ENCODE measurements at places on chromosomes 11 and 22.
A peak's percentile ranks its signal among the peaks of the same experiment; 100 is the strongest.

DNA sequence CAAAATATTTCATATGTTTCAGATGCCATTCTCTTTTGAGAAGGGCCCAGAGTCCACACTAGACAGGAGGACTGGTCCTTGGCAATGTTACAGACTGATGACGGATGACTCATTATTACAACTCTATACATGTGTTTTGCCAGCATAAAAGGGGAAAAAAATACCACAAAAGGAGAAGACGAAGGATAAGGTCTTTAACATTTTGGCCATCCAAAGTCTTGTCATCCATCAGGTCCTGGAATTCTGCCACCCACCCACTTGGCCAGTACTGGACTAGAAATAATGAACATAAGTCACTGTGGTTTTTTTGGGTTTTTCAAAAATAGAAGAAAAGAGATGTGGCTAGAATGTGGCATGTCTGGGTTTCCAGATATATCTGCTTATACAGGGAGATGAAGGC is 57.7 kb upstream of the BDNF start:
- no peak for DNase-seq

- DNase-seq = no peak
Measured at GRCh38 chr11:1640076-1640946, 10.7 kb downstream of the KRTAP5-5 start.

DNA sequence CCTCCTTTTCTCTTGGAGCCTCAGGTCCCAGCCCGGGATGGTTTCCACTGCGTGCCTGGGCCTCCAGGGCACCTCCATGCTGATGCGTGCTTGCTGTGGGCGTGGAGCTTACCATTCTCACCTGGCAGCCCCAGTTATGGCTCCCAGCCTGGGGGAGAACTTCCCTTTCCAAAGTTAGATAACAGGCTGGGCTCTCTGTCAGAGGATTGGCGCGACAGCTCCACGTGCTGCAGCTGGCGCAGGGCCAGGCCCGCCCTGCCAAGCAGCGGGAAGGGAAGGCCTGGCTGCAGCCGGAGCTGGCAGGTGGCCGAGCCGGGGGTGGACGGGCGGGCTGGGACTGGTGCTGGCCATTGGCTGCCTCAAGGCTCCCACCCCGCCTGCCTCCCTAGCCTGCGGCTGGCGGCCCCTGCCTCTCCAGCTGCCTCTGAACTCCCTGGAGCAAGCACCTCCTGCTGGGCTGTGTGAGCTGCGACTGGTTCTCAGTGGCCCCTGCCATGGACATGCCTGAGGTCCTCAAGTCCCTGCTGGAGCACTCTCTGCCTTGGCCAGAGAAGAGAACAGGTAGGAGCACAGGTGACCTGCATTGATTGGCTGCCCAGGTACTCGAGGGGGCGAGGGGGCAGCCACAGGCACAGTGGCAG is 14.6 kb upstream of the TEF start:
- DNase-seq = no peak

GRCh38 chr11:128282053-128282452 is 305.3 kb downstream of the ETS1 start:
- DNase-seq = no peak

- DNase-seq = no peak
Measured at GRCh38 chr11:57342702-57343101, 4.5 kb downstream of the P2RX3 start.

DNA sequence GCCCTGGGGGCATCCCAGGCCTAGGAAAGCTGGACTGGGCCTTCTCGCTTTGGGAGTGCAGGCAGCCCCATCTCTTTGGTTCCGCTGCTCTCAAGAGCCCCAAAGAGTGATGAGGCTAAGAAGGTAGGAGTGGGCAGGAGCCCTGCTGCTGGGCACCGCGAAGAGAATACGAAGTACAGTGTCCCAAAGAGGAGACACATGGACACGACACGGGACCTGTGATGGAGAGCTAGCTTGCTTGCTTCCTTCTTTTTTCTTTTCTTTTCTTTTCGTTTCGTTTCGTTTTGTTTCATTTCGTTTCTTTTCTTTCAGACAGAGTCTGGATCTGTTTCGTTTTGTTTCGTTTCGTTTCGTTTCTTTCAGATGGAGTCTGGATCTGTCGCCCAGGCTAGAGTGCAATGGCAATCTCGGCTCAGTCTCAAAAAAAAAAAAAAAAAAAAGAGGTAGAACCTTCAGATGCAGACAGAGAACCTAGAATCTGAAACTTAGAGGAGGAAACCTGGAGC is 10.6 kb downstream of the MGAT3 start:
- no peak for DNase-seq

DNA sequence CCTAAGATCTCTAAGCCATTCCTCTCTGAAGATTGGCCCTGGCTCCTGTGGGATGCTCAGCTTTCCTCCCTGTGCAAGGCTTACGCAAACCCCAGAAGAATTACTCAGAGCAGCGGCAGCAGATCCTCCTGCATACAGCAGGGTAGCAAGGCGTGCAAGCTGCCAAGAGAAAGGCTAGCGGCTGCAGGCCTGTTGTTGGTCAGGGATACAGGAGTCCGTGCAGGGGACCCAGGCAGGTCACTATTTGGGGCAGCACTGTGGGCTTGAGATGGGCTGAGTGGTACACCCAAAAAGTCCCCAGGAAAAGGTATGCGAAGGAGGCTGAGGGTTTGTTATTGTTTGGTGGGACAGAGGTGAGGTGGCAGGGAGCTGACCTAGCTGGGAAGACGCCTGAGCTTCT is 1.5 kb downstream of the GLB1L2 start:
- no peak for DNase-seq

DNA sequence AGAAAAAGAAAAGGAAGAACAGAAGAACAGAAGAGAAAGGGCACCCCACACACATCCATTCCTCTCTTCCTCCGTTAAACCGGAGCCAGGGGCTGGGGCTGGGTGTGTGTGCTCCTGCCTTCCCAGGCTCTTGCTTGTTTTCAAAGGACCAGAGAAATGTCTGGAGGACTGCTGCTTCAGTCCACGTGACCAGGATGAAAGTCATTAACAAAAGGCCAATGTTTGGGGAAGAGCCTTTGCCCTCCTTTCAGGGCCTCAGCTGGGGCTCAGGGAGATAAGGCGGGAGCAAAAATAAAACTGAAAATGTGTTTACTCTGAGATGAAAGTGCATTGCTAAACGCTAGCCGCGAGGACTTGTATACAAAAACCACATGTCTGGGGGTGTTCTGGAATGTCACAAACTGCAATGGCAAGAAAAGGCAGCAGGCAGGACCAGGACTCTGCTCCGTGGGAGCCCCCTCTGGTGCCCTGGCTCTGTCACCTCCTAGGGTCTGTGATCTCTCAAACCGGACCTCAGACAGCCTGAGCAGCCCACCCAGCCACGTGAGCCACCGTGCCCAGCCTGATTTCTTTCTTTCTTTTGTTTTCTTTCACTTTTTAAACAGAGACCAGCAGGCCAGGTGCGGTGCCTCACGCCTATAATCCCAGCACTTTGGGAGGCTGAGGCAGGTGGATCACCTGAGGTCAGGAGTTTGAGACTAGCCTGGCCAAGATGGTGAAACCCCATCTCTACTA is 31.6 kb upstream of the MYH9 start:
- DNase-seq = no peak

DNA sequence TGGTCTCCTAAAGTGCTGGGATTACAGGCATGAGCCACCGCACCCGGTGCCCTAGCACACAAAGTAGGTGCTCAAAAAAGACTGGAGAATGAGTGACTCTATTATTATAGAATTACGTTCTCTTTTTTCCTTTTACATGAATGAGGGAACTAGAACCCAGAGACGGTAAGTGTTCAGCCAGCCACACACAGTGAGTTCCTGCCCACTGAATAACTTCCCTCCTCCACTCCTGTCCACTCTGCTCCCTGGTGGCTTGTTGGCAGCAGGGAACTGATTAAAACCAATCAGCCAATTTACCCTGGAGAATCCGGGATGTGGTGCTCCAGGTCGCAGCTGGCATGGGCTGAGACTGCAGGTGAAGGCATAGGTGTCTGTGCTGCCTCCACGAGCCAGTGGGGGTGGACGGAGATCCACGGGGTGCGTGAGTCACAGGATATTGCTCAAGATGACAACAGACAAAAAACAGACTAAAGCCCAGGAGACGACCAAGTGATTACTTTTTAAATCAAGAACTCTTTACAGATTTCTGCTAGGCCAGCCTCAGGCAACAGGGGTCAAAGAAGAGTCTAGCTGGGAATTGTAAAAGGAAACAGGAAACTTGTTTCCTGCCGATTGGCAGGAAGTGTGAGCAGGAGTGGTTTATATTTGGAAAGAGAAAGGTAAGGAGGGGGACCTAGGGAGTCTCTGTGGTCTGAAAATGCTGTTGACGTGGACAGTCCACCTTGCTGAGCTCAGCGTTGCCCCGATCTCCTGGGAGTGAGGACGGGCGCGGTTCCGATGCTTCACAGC is 95.2 kb upstream of the TP53I11 start:
- DNase-seq = peak; percentile 3

- no peak for DNase-seq
Measured at GRCh38 chr22:49243965-49244364, 583.7 kb downstream of the BRD1 start.

DNA sequence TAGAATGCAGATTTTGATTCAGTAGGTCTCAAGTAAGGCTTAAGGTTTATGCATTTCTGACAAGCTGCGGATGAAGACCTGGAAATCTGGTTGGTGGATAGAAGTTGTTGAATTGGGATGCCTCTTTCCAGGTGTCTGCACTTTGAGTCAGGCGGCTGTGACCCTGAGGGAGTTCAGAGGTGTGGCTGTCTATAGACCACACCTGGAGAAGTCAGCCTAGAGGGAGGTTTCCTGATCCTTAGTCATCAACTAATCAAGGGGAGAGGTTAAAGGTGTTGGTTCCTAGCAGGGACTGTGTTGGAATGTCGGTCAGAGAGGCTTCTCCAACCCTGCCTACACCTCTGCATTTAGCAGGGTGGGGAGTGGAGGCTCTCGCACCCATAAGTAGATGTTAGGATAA is 8.0 kb downstream of the GLB1L2 start:
- no peak for DNase-seq

GRCh38 chr11:66885950-66886440 is 29.1 kb downstream of the LRFN4 start:
- DNase-seq = no peak

Measured in stimulated activated CD8-positive, alpha-beta memory T cell treated with anti-CD3 and anti-CD28 coated beads, Interleukin-7, amount 100 ng/mL, for 1 hour (primary cell).